ENCODE measurements at places on chromosomes 1 and 21.

GRCh38 chr1:221527886-221528624 is 213.8 kb downstream of the DUSP10 start:
- DNase-seq, result no peak

GRCh38 chr1:184324972-184325371 is 61.9 kb upstream of the C1orf21 start:
- no peak for DNase-seq

- no peak for DNase-seq
Observed at GRCh38 chr1:32150847-32151246, 28.6 kb upstream of the TXLNA start.

DNA sequence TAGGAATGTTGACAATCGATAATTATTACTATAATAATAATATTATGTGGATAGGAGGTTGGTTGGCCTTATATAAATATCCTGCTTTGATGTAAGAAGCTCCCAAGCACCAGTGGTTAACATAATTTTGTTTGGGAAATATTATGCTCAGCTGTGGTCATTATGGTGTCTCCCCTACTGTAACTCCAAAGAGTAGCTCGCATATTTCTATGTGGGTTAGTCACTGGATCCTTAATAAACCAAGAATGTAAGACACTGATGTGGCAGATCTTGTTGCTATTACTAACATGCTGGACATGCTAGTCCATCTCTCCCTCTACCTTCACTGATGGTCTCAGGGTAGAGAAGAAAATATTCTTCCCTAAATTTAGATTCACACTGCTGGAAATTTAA is 79.2 kb upstream of the RALGPS2 start:
- DNase-seq, result no peak

- peak; percentile 79 for DNase-seq
Observed at GRCh38 chr1:108816049-108816893, 40.6 kb downstream of the AKNAD1 start.

GRCh38 chr1:169161496-169162194 is 55.2 kb downstream of the ATP1B1 start:
- no peak for DNase-seq

- no peak for DNase-seq
Observed at GRCh38 chr1:84141182-84142003, 2.7 kb upstream of the PRKACB start.

GRCh38 chr1:119838236-119838635 is 27.0 kb upstream of the REG4 start:
- no peak for DNase-seq

- no peak for DNase-seq
Observed at GRCh38 chr1:109432336-109432735, 6.1 kb upstream of the PSMA5 start.

- DNase-seq, result no peak
Observed at GRCh38 chr1:59856725-59857338, 42.1 kb downstream of the HOOK1 start.

DNA sequence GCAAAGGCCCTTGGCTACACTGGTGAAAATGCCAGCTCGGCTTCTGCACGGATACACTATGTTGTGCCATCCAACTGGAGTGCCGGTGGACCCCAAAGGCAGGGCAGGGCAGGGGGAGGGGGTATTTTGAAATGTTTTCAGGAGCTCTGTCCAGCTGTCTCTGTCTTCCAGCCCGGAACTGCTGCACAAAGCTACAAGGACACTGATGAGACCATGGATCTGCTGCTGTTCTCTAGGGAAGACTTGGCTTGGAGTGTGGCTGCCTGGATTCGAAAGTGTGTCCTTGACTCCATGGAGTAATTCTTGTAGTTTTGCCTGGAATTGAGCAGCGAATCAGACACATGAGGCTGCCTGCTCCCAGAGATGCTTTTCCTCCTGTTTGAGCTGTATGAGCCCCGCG is 42.4 kb downstream of the TTC39A start:
- DNase-seq, result no peak

DNA sequence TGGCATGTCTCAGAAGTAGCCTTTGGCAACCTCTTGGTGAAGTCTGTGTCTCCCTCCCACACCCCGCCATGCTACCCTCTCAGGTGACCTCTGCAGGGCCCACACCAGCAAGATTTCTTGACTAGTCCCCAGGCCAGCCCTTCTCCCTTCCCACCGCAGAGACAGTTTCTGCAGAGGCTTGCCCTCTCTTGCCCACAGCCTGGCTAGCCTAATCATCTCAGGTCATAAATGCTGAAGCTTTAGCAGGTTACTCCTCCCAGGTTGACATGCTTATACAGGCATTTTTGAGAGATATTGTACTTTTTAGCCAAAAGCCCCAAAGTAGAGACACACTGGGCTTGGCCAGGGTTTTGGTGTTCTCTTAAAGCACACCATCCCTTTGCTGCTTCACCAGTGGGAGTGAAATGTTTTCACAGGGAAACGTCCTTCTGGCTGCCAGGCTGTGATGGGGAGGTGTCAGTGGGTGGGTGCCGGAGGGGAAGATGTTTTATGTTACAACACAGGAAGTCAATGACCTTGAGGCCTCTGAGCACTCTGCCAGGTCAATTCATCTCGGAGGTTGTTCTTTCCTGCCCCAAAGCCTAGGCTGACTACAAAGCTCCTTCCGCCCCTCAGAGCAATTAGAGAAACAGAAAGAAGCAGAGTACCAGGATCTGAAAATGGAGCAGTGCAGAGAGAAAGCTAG is 58.5 kb downstream of the STYXL2 start:
- DNase-seq, result no peak
